ENCODE measurements at places on chromosomes 13 and 19.

- no peak for DNase-seq
These were observed 360.0 kb downstream of the DCT start for GRCh38 chr13:94119360-94119936.

- DNase-seq: peak; percentile 60
These were observed 13.8 kb downstream of the ATP12A start for GRCh38 chr13:24693862-24694471.

DNA sequence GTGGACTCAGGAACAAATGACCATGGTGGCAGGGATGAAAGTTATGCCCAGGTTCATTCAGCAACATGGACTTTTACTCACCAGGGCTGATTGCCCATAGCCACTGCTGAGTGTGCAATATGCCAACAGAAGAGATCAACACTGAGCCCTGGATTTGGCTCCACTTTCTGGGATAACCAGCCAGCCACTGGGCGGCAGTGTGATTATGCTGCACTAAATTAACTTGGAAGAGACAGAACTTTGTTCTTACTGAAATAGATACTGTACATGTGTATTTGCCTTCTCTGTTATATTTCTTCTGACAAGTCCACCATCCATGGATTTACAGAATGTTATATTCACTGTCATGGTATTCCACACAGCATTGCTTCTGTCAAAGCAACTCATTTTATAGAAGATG is 257.4 kb downstream of the TDRD3 start:
- no peak for DNase-seq

GRCh38 chr19:15161028-15161984 is 39.5 kb downstream of the NOTCH3 start:
- DNase-seq: peak; percentile 25

DNA sequence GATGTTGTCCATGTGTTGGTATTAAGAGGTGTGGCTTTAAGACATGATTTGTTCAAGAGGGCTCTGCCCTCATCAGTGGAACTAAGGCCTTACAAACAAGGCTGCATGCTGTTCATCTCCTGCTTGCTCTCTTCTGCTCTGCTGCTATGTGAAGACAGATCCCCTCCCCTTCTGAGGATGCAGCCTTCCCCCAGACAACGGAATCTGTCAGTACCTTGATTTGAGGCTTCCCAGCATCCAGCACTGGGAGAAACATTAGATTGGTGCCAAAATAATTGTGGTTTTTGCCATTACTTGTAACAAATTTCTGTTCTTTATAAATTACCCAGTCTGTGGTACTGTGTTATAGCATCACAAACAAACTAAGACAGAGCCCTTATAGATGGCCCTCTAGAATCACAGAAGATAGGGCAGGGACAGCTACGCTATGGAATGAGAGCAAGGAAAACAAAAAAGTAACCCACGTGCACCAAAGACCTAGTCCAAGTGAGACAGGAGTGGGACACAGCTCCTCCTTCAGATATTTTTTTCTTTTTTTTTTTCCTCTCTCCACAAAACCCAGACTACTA is 151.5 kb upstream of the RXFP2 start:
- peak; percentile 73 for DNase-seq

DNA sequence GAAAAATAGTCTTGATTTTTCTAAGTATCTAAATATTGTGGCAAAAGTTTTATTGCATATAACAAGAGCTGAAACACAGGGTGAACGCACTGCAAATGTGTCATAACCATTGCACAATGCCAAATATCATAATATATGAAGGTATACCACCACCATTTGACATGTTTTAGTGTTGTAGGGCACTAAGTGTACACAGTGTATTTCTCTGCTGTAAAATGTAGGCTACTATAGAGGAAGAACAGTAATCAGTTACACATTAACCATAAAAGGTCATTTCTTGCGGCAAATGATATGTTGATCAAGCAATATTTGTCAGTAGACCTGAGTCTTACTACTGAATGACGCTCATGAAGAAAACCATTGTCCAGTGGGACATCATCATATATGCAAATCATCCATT is 18.3 kb upstream of the KLF5 start:
- DNase-seq: no peak

GRCh38 chr13:24348797-24349515 is 39.6 kb downstream of the C1QTNF9 start:
- no peak for DNase-seq

- no peak for DNase-seq
These were observed 230.7 kb upstream of the SPRY2 start for GRCh38 chr13:80571346-80572307.

GRCh38 chr13:50374517-50374916 is 359.3 kb downstream of the KCNRG start:
- no peak for DNase-seq

GRCh38 chr19:49364083-49364737 is 533 bp downstream of the DKKL1 start:
- DNase-seq: no peak
